ENCODE measurements at places on chromosomes 1 and 21.

DNA sequence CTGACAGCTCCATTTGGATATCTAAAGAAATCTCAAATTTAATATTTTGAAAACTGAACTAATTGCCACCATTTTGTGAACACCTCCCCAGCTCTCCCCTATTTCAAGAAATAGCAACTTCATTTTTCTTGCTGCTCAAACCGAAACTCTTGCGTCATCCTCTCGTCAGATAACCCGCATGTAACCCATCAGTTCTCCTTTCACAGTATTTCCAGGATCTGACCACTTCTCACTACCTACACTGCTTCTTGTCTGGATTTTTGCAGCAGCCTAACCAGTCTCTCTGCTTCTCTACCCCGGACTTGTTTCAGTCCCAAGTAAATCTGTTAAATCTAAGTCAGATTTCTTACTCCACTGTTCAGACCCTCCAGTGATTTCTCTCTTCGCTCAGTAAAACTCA lies 75.6 kb downstream of the MTR start:
- no peak for DNase-seq

GRCh38 chr1:10538646-10539355 lies 64.1 kb downstream of the PEX14 start:
- no peak for DNase-seq

DNA sequence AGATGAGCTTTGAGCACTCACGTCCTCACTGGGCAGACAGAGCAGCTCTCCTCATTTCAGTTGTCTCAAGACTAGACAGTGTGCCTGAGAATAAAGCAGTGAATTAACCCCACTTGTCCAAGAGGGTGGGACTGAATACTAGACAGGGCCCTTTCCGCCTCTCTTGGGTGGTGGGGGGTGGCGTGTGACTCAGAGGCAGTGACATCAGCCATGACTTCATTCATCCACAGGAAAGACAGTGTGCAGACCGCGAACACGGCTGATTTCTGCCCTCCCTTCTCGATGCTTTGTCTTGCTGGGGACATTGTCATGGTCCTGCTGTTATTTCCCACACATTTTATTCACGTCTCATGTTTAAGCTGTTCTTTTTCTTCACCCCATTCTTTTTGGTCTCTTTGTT lies 64.9 kb downstream of the FGGY start:
- no peak for DNase-seq

GRCh38 chr1:208907790-208908189 lies 663.6 kb upstream of the PLXNA2 start:
- DNase-seq, result no peak

- DNase-seq, result no peak
Observed at GRCh38 chr1:39683591-39684312, 7.5 kb downstream of the HPCAL4 start.
